Thoracic aorta (tissue), 2 donors: ENCODE measurements at places on chromosomes 2 and 18. TPM values are rescaled to one million over a fixed set of nuclear protein-coding genes. Genes with fewer than 3 reads are reported as not detected.

Gene GKN2
- total RNA-seq = not detected

GRCh38 chr2:20110383-20110782, 59.0 kb upstream of the LAPTM4A start:
- no peak overlapping the region for H3K27ac ChIP-seq
- DNase-seq = no peak
- no peaks in the 10 kb centered on the region for H3K4me1 ChIP-seq
- H3K36me3 ChIP-seq = no peaks in the 10 kb centered on the region

Gene FAM110C
- 4.9 TPM for total RNA-seq

- no peaks in the 10 kb centered on the region for H3K27me3 ChIP-seq
- DNase-seq = no peak
- no peaks in the 10 kb centered on the region for H3K36me3 ChIP-seq
- H3K4me1 ChIP-seq = peaks cover 78% of the 10 kb centered on the region
- H3K27ac ChIP-seq = peak overlapping the region; percentile 99
These were observed 5.4 kb downstream of the RND3 start for GRCh38 chr2:150482111-150482510.

Gene HOXD8
- total RNA-seq = 3.9 TPM

DNA sequence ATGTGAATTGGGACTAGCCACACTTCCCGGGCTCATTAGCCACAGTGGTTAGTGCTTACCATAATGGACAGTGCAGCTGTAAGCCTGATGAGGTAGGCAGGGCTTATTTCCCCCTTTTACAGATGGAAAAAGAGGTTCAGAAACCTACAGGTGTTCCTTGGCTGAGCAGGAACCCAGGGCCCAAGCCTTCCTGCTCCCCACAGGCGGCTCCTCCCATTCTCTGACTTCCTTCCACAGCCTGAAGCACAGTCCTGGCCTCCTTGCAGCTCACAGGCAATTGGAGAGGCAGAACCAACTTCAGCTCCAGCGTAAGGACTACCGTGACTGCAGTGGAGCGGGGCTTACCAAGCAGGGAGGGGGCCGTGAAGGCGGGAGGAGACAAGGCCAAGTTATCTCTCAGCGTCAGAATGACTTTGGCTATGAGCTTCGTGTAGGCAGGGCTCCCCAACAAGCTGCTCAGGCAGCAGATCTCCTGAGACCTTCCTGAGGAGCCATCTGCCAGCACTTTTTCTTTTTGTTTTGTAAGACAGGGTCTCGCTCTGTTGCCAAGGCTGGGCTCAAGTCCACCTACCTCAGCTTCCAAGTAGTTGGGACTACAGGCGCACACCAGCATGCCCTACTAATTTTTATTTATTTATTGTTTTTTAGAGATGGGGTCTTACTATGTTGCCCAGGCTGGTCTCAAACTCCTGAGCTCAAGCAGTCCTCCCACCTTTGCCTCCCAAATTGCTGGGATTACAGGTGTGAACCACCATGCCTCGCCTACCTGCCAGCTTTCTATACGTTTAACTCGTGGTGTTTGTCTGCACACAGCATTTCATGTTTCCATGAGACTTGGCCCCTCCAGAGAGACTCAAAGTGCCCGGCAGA, 34.2 kb upstream of the NT5DC4 start:
- H3K36me3 ChIP-seq = no peaks in the 10 kb centered on the region
- no peak overlapping the region for H3K27ac ChIP-seq
- no peaks in the 10 kb centered on the region for H3K4me1 ChIP-seq

DNA sequence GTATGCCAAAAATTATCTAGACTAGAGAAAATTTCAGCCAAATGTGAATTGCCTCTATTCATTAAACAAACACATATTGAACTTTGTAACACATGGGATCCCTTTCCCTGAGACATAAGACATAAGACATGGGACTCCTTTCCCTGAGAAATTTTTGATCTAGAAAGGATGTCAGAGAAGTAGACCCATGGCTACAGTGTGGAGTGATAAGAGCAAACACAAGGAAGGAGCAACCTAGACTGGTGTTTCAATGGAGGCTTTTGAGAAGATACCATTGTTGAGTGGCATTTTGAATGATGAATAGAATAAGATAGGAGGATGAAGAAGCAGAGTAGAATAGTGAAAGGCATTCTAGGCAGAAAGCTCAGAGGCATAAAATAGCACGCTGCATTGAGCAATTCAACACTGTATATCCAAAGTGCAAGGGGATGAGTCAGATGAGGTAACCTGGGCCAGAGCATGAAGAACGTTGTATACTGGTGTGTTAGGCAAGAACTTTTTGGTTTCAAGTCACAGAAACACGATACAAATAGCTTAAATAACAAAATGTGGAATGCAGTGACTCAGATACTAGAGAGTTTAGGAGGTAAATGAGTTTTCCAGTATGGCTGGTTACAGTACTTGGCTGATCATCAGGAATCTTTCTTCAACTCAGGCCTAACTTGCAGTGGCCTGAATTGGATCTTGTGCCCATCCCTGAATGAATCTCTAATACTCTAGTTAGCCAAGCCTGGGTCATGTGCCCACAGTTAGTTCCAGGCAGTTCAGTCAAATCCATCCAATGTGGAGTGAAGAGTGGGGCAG, 129.8 kb upstream of the TANK start:
- peak; percentile 23 for DNase-seq
- H3K4me3 ChIP-seq = no peak overlapping the region
- peak overlapping the region; percentile 45 for H3K27ac ChIP-seq
- no peaks in the 10 kb centered on the region for H3K36me3 ChIP-seq
- no peaks in the 10 kb centered on the region for H3K27me3 ChIP-seq
- H3K4me1 ChIP-seq = no peaks in the 10 kb centered on the region

- no peaks in the 10 kb centered on the region for H3K4me1 ChIP-seq
- H3K4me3 ChIP-seq = no peak overlapping the region
- H3K27me3 ChIP-seq = no peaks in the 10 kb centered on the region
- no peak overlapping the region for H3K27ac ChIP-seq
- H3K36me3 ChIP-seq = no peaks in the 10 kb centered on the region
- no peak for DNase-seq
These were observed 89.0 kb downstream of the EIPR1 start for GRCh38 chr2:3288470-3289170.

GRCh38 chr2:83342860-83343329, 1116.2 kb downstream of the SUCLG1 start:
- no peak overlapping the region for H3K4me3 ChIP-seq
- H3K27me3 ChIP-seq = no peaks in the 10 kb centered on the region
- H3K27ac ChIP-seq = no peak overlapping the region
- H3K4me1 ChIP-seq = no peaks in the 10 kb centered on the region

Gene TMEM200C
- total RNA-seq = not detected

DNA sequence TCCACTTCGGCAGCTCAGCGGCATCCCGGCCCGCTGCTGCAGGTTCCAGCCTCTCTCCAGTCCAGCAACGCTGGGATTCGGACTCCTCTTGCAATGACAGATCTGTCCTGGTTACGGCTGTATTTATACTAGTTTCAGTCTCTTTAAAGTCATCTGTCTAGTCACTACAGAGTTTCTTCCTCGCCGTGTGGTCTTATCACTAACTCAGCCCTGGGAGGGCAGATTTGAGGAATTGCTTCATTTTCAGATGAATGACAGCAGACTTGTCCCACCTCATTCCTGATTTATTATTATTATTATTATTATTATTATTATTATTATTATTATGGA, 2.2 kb downstream of the KLHL29 start:
- no peaks in the 10 kb centered on the region for H3K27me3 ChIP-seq
- H3K4me3 ChIP-seq = peak overlapping the region; percentile 88
- H3K4me1 ChIP-seq = no peaks in the 10 kb centered on the region
- no peak overlapping the region for H3K27ac ChIP-seq
- H3K36me3 ChIP-seq = no peaks in the 10 kb centered on the region

GRCh38 chr2:210626849-210627248, 70.5 kb downstream of the CPS1 start:
- no peak for DNase-seq
- H3K4me3 ChIP-seq = no peak overlapping the region
- no peaks in the 10 kb centered on the region for H3K4me1 ChIP-seq
- no peak overlapping the region for H3K27ac ChIP-seq
- no peaks in the 10 kb centered on the region for H3K27me3 ChIP-seq

Gene ALLC
- not detected for total RNA-seq

DNA sequence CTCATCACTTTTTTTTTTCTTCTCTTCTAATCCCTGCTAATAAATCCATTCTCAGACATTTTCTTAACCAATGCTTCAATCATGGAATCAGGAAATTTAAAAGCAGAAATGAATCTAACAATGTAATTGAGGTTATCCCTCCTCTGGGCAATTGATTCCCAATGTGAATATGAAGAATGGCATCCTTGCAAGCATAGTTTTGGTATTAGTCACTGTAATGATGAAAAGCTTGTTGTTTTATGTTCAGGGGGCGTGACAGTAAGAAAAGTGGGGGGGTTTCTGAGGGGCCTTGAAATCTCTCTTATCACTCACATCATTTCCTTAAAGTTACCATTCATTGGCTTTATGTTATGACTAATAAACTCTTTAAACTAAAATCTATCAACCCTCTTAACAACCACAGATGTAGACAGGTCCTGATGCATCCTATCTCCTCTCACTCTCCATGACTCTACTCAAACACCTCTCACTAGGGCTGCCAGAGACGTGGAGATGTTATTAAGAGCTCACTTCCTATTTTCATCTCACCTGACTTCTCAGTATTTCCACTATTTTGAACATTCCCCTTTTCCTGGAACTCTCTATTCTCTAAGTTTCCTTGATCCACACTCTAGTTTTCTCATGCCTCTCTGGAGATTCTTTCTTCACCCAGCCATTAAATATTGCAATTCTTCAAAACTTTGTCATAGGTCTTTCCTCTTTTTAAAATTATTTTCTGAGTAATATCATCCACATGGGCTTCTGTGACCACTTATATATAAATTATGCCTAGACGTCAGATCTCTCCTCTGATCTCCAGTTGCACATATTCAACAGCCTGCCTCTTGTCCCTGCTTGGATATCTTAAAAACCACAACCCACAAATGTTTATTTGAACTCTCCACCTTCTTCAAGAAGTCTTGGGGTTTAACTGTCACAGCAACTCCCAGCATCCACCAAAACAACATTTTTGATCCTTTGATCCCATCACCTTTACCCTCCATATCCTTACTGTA, 332.9 kb downstream of the CDH2 start:
- no peak overlapping the region for H3K4me3 ChIP-seq
- H3K27ac ChIP-seq = no peak overlapping the region
- no peaks in the 10 kb centered on the region for H3K27me3 ChIP-seq
- no peaks in the 10 kb centered on the region for H3K4me1 ChIP-seq

- DNase-seq = no peak
- no peak overlapping the region for H3K4me3 ChIP-seq
- H3K36me3 ChIP-seq = no peaks in the 10 kb centered on the region
- H3K4me1 ChIP-seq = peaks cover 96% of the 10 kb centered on the region
These were observed 498.2 kb upstream of the TNP1 start for GRCh38 chr2:217357886-217358620.

DNA sequence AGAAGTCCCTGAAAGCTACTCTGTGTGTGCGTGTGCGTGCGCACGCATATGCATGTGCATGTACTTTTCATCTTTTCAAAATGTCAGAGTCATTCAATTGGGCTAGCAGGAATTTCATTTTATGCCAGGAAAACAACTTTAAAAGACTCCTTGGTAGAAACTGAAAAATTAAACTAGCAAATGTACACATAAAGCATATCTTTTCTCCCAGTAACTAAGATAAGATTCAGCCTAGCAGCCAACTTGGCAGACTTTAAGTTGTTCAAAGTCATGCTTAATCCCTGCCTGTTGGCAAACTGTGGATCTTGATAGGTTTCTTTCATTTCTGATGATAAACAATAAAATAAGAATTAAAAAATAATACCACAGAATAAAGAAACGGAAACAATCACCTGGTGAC, 1129.1 kb downstream of the LRP1B start:
- no peak for DNase-seq
- H3K27me3 ChIP-seq = no peaks in the 10 kb centered on the region
- no peak overlapping the region for H3K4me3 ChIP-seq

- no peak overlapping the region for H3K27ac ChIP-seq
- no peak overlapping the region for H3K4me3 ChIP-seq
- DNase-seq = no peak
- H3K27me3 ChIP-seq = no peaks in the 10 kb centered on the region
These were observed 205.5 kb upstream of the KCNH7 start for GRCh38 chr2:163044114-163044513.

DNA sequence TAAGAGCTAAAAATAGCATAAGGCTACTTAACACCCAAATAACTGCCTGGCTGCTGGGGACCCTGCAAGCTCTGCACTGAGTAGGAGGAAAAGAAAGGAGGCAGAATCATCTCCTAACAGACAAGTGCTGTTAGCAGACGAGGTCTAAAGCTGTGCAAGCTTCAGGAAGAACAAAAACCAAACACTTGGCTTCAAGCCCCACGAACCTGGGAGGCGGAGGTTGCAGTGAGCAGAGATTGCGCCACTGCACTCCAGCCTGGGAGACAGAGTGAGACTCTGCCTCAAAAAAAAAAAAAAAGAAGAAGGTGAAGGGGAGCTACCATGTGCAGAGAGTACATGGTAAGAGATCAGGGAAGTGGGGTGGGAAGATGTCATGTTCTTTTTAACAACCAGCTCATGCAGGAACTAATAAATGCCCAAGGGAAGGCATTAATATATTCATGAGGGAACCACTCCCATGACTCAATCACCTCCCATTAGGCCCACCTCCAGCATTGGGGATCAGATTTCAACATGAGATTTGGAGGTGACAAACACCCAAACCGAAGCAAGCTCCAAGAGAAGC, 28.8 kb upstream of the INO80C start:
- H3K36me3 ChIP-seq = no peaks in the 10 kb centered on the region
- H3K4me1 ChIP-seq = peaks cover 17% of the 10 kb centered on the region
- DNase-seq = no peak
- H3K4me3 ChIP-seq = peak overlapping the region; percentile 47

Gene RNF125
- 2.2 TPM for total RNA-seq

DNA sequence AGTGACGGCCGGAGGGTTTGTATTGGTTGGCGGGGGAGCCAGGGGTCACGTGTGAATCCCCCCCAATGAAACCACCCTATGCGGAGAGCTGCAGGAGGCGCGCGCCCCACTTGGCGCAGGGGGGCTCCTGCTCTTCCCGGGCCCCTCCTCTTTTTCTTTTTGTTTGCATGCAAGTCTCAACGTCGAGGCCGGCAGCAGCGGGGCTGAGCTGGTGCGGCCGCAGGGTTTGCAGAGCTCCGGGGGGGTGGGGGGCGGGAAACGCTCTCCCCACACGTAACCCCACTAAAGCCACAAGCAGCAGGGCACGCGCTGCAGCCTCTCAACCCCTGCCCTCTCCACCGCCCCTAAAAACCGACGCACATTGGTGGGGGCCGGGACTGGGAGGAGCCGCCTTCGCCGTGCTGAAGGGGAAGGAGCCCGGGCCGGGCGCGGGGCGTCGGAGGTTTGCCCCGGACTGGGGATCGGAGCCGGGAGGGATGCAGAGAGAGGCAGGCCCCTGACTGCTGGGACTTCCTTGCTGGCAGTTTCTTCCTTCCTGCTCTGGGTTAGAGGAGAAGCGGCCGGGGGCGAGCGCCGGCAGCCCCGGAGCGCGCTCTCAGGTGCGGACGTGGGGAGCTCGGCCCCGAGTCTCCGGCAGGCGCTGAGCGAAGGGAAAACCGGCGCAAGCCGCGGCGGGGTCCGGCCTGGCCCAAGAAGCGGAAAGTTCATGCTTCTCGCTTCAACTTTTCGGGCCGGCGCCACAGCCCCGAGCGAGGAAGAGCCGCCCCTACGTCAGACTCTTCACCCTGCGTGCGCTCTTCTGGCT, 864 bp downstream of the LBH start:
- no peaks in the 10 kb centered on the region for H3K27me3 ChIP-seq
- DNase-seq = no peak
- no peaks in the 10 kb centered on the region for H3K36me3 ChIP-seq
- peak overlapping the region; percentile 99 for H3K4me3 ChIP-seq
- peaks cover 28% of the 10 kb centered on the region for H3K4me1 ChIP-seq
- peak overlapping the region; percentile 96 for H3K27ac ChIP-seq
